Esophagus muscularis mucosa (tissue), 4 donors: ENCODE measurements at places on chromosomes 5 and 9. TPM values are rescaled to one million over a fixed set of nuclear protein-coding genes. Genes with fewer than 3 reads are reported as not detected.

The PCDHA2 gene
- 0.34 TPM for total RNA-seq

The SLC6A3 gene
- not detected for total RNA-seq

The DMRT2 gene
- 0.33 TPM for total RNA-seq

The OBP2B gene
- total RNA-seq: not detected

- H3K27ac ChIP-seq: no peak overlapping the region
- no peaks in the 10 kb centered on the region for H3K36me3 ChIP-seq
- H3K4me1 ChIP-seq: peaks cover 89% of the 10 kb centered on the region
- no peak overlapping the region for H3K4me3 ChIP-seq
Observed at GRCh38 chr9:113568571-113569321, 105.2 kb downstream of the RGS3 start.

DNA sequence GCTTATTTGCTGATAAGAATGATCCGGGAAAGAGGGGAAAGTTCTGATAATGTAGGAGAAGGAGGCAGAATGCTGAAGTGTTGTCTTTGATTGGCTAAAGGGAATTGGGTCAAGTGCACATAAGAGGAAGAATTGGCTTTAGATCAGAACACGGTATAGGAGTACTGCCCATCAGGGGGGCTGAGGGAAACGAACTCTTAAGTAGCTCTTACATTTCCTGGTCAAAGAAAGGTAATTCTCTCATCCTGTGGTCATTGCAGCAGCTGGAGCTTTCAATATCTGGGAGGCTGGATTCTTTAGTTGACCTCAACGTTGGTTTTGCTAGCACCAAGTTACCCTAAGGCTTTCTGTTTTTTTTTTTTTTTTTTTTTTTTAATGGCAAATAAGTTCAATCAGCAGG, 178.7 kb upstream of the NR3C1 start:
- H3K4me1 ChIP-seq: no peaks in the 10 kb centered on the region
- no peak for DNase-seq
- no peak overlapping the region for H3K4me3 ChIP-seq
- H3K27ac ChIP-seq: no peak overlapping the region
- H3K27me3 ChIP-seq: no peaks in the 10 kb centered on the region

DNA sequence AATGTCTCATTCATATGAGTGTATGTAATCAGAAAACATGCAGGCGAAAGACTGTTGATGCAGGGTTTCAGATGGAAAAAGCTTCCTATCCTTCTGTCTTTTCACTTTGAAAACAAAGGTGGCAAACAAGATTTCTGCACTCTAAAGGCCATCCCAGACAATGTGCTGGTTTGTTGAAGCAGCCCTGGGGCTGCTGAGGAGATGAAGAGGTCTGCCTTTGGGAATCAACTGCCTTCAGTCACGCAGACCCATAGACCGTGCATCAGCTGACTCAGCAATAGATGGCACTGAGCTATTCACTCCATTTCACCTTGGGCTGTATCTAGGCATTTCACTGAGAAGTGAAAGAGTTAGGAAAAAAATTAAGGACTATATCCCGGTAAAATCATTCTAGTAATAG, 60.5 kb upstream of the C5orf46 start:
- H3K4me1 ChIP-seq: peaks cover 8% of the 10 kb centered on the region
- no peak overlapping the region for H3K27ac ChIP-seq
- H3K4me3 ChIP-seq: no peak overlapping the region
- no peak for DNase-seq
- H3K36me3 ChIP-seq: no peaks in the 10 kb centered on the region

DNA sequence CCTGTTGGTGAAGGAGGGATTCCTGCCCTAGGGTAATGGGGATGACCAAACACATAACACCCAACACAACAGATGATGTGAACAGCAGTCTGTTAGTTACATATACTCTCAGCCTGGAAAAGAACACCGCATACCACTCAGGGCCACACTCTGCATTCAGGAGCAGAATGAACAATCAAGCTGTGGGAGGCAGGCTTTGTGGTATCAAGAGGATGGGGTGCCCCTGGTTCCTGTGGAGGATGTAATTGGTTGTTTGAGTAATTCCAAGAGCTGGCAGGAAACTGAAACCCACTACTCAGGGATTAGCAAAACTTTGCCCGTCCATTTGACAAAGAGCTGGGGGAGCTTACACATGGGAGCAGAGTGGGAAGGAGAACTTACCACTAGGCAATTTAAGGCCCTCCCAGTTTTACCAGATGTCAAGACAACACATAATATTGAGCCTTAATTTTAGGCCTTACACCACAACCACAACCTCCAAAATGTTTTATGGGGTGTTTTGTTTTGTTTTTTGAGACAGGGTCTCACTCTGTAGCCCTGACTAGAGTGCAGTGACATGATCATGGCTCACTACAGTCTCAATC, 15.6 kb upstream of the PRKAA1 start:
- no peaks in the 10 kb centered on the region for H3K36me3 ChIP-seq
- H3K4me3 ChIP-seq: no peak overlapping the region
- no peak overlapping the region for H3K27ac ChIP-seq
- no peaks in the 10 kb centered on the region for H3K27me3 ChIP-seq
- DNase-seq: no peak

- H3K36me3 ChIP-seq: no peaks in the 10 kb centered on the region
- H3K27me3 ChIP-seq: no peaks in the 10 kb centered on the region
- DNase-seq: no peak
- H3K4me1 ChIP-seq: no peaks in the 10 kb centered on the region
- no peak overlapping the region for H3K27ac ChIP-seq
Observed at GRCh38 chr5:158473016-158473635, 614.2 kb upstream of the CLINT1 start.

GRCh38 chr5:6066016-6066415, 312.3 kb downstream of the MED10 start:
- no peak overlapping the region for H3K4me3 ChIP-seq
- H3K27me3 ChIP-seq: no peaks in the 10 kb centered on the region

DNA sequence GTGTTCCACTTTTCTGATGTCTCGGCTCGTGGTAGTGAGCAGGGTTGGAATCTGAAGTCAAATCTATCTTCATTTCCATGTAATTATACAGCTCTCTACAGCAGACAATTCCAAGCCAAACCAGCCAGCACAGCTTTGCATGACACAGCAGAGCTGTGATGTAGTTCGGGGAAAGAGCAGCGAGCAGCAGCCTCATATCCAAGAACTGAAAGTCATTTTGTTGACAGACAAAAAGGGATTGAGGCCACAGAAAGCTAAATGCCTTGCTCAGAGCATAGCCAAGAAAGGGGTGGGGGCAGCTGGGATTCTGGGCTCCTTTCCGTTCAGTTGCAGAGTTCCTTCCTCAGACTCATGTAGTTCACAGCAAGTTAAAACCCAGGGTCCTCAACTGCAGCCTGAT, 32.1 kb downstream of the LCP2 start:
- peaks cover 27% of the 10 kb centered on the region for H3K4me1 ChIP-seq
- no peak for DNase-seq
